Activated CD8-positive, alpha-beta memory T cell treated with anti-CD3 and anti-CD28 coated beads for 1 hour (primary cell): ENCODE measurements at places on chromosomes 4 and X.

- DNase-seq = no peak
Observed at GRCh38 chr4:102994803-102995202, 24.7 kb downstream of the SLC9B1 start.

GRCh38 chr4:146255874-146256273 lies 41.5 kb downstream of the REELD1 start:
- DNase-seq = no peak

- DNase-seq = no peak
Observed at GRCh38 chr4:37546586-37546985, 139.6 kb downstream of the RELL1 start.

DNA sequence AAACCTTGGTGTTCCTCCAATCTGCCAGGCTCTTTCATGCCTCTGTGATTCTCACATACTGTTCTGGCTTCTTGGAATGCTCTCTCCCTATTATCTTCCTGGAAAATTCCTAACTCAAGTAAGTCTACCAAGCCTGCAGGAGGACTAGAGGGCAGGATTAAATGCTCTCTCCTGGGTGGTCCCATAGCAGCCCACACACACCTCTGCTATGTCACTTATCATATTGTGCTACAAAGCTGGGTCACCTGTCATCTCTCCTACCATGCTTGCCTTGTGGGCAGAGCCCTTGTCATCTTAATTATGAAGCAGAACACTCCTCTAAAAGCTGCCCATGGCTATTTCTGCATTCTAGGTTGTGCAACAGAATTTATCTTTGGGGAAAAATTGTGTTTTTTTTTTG lies 344.5 kb upstream of the NOCT start:
- no peak for DNase-seq

DNA sequence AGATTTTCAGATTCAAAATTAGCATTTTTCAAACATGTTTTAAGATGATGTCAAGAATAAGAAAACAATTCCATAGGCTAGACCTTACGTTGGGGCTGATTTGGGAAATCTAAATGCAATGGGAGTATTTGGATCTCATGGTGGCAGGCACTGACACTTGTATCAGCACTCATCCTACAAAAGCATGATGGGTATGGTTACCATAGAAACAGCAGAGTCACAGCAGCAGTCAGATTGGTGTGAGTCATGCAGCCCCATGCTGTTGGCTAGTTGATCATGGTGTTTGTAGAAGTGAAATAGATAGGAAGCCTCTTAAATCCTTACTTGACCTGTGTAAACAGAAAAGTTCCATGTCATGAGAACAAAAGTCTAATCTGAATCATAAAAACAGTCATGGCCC lies 1637.3 kb upstream of the PABPC4L start:
- DNase-seq = no peak

- DNase-seq = no peak
Observed at GRCh38 chr4:153433754-153434105, 32.4 kb upstream of the TMEM131L start.

- no peak for DNase-seq
Observed at GRCh38 chr4:21554500-21554899, 394.1 kb downstream of the KCNIP4 start.

GRCh38 chrX:109966246-109966645 lies 36.7 kb upstream of the TMEM164 start:
- DNase-seq = no peak

DNA sequence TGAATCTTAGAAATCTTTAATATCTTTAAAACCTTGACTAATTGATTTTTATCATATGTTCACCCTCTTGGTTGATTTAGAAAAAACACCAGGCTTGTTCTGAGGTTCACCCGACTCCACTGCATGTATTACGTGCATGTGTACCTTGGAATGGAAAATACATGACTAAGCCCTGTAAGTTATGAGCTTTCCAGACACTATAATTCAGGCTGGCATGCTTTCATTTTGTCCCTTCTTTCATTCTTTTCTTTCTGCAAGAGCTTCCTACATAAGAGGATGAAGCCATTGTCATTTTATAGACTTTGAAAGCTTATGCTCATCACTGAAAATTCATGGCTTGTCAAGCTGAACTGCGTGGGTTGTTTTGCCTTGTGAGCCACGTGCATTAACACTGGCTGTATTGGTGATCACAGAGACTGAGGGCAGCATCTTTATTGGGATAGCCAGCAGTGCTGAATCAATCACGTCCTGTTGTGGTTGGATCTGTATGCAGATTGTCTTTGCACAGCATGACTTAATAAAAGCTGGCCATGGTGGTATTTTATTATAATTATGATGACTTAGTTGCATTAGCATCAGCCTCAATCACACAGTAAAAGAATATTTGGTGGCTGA lies 141.9 kb downstream of the SLIT2 start:
- no peak for DNase-seq

DNA sequence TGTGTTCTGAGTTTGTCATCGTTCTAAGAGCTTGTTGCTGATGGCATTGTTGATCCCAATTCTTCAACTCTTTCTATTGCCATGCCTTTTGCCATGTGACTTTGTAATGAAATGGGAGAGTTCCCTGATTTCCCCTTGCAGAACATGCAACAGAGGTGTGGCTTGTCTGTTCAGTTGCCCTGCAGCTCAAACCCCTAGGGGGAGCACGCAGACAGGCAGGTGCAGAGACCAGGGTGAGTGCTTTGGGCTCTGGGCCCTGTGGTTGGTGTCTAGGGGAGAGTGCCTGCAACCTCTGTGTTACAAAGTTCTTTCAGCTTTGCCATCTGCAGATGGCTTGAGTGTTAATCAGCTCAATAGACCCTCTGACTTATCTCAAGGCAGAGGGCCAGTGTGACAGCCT lies 332.7 kb downstream of the MID1IP1 start:
- no peak for DNase-seq

- DNase-seq = no peak
Observed at GRCh38 chr4:77818073-77818601, 1.0 kb downstream of the CNOT6L start.

GRCh38 chr4:24262084-24262483 lies 322.3 kb downstream of the DHX15 start:
- no peak for DNase-seq

DNA sequence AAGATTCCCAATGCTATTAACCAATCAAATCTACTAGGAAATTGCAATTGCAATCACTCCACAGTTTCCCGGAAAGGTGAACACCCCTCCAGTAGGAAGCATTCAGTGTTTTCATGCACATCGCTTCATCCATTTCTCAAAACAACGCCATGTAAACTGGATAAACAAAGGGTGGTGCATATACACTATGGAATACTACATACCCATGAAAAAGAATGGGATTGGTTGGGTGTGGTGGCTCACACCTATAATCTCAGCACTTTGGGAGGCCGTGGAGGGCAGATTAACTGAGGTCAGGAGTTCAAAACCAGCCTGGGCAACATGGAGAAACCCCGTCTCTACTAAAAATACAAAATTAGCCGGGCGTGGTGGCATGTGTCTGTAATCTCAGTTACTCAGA lies 29.1 kb downstream of the DHRSX start:
- DNase-seq = no peak

GRCh38 chr4:28117084-28117682 lies 1256.5 kb downstream of the STIM2 start:
- no peak for DNase-seq

GRCh38 chrX:138759217-138759943 lies 47.9 kb upstream of the FGF13 start:
- no peak for DNase-seq

- no peak for DNase-seq
Observed at GRCh38 chr4:154015578-154015977, 226.7 kb upstream of the SFRP2 start.

DNA sequence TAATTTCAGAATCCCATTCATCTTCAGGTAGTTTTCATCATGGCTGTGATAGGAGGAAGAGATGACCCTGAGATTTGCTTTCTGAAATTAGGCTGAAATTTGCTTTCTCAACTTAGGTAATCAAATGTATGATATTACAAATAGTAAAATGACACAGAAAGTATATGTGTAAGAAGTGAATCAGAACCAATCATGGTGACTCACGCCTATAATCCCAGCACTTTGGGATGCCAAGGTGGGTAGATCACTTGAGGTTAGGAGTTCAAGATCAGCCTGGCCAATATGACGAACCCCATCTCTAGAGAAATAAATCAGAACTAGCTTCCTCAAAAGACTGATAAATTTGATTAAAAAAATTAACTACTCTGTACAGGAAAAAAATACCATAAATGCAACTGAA lies 555.4 kb downstream of the STPG2 start:
- DNase-seq = no peak

DNA sequence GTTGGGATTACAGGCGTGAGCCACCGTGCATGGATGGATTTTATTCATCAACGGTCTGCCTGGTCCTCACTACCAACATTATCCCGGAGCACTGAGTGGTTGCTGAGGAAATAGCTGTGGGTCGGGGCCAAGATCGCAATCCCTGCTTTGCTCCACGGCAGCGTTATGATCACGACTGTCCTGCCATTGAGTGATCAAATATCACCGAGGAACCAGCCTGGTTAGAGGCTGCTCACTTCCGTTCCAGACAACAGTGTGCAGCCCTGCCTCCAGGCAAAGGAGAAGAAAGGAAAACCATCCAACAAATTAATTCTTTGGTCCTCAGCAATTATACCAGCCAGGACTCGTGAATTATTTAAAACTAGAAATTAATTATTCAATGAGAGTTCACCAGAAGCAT lies 70.6 kb upstream of the TBL1X start:
- DNase-seq = no peak

- DNase-seq = no peak
Observed at GRCh38 chr4:4854649-4855295, 4.7 kb upstream of the MSX1 start.

GRCh38 chr4:96342196-96342595 lies 502.3 kb downstream of the PDHA2 start:
- no peak for DNase-seq

- DNase-seq = no peak
Observed at GRCh38 chr4:13917015-13917414, 289.5 kb upstream of the BOD1L1 start.

DNA sequence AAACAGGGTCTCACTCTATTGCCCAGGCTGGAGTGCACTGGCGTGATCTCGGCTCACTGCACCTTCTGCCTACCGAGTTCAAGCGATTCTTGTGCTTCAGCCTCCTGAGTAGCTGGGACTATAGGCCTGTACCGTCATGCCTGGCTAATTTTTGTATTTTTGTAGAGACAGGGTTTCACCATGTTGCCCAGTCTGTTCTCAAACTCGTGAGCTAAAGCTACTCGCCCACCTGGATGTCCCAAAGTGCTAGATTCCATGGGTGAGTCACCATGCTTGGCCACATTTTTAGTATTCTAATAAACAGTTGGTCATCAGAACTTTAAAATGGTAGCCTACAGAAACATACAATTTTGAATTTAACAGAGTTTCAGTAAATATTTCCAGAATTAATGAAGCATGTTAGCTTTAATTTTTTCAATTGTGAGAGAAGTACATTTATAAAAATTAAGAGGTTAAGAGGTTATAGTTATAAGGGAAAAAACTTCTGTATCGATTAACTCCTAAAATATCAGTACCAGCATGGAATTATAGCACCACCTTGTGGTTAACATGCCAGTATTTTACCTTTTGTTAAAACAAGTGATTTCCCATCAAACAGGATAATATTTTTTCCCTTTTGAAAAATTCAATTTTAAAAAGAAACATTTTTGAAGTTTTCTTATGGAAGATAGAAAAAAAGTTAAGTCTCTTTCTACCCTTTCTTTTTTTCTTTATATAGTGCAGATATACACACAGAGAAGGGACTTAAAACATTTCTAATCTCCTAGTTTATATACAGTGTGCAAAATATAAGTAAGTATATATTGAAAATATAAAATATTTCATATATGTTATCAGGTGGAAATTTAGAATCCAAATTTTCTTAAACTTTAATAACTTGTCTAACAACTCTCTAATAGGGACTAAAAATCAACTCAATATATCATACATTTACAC lies 35.4 kb downstream of the CEP44 start:
- no peak for DNase-seq

DNA sequence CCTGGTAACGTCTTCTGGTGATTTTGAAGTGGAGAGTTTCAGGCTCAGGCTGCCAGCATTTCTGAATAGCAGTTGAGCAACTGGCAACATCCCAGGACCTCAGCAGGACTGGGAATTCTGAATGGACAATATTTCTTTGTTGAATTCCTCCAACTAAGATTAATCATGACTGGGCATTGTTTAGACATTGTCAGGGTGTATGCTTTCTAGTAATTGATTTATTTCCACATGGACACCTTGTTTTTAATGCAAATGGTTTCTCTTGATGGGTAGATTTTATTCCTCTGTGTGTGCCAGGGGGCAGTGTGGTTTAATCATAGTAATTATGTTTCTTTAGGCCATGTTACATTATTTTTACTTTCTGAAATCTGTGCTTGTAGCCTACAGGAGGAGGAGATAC lies 1004.7 kb upstream of the LCORL start:
- DNase-seq = no peak

DNA sequence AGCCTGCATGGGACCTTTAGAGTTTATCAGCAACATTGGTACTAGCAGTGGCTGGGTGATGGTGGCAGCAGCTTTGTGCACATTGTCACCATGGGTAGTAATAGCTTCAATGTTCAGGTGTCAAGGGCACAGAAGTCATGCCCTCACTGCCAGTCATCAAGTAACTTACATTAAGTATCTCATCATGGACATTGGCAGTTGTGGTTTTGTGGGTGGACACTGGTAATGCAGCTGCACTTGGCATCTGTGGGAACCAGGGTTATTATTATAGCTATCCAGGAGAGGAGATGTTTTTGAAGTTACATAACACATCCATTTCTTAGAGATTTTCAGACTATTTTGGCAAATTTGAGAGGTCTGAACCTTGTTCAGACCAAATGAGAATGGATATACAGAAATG lies 243.2 kb upstream of the NOCT start:
- DNase-seq = no peak

DNA sequence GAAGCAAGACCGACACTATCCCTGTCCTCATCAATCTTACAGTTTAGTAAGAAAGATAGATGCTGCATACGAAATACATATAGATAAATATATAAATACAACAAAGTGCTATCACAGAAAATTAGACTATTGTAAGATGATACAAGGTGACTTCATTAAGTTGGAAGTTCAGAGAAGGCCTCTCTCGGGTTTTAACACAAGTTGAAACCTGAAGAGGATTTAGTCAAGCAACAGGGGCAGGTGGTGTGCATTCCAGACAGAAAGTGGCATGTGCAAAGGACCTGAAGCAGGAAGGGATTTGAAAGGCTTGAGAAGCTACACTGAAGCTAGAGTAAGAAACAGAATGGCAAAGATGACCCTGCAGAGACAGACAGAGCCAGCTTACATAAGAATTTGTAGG lies 36.5 kb downstream of the USP46 start:
- no peak for DNase-seq

DNA sequence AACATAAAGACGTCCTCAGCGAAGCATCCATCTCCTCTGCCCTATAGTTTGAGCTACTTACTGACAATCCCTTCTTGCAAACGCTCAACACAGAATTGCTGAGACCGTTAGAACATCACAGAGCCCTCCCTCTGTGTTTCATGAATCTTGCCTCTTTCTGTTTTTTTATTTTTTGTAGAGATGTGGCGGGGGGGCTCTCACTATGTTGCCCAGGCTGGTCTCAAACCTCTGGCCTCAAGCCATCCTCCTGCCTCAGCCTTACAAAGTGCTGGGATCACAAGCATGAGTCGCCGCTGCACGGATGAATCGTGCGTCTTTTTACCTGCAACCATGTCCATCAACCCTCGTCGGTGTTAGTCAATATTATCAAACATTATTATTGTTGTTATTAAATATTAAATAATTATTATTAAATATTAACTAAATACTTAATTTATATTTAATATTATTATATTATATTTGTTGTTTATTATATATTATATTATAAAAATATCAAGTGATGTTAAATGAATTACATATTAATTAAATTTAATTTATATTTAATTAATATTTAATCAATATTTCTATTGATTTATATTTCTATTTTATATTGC lies 200.7 kb downstream of the CRLF2 start:
- no peak for DNase-seq
